ENCODE measurements at places on chromosomes 2 and 18. TPM values are rescaled to one million over a fixed set of nuclear protein-coding genes. Genes with fewer than 3 reads are reported as not detected.
A peak's percentile ranks its signal among the peaks of the same experiment; 100 is the strongest.

- no peak for DNase-seq
Observed at GRCh38 chr2:171244970-171245782, 84.5 kb upstream of the TLK1 start.

The KCNIP3 gene
- 4.1 TPM for total RNA-seq

The MYO5B gene
- total RNA-seq, result 4.6 TPM

The GALNT3 gene
- total RNA-seq, result 0.35 TPM

DNA sequence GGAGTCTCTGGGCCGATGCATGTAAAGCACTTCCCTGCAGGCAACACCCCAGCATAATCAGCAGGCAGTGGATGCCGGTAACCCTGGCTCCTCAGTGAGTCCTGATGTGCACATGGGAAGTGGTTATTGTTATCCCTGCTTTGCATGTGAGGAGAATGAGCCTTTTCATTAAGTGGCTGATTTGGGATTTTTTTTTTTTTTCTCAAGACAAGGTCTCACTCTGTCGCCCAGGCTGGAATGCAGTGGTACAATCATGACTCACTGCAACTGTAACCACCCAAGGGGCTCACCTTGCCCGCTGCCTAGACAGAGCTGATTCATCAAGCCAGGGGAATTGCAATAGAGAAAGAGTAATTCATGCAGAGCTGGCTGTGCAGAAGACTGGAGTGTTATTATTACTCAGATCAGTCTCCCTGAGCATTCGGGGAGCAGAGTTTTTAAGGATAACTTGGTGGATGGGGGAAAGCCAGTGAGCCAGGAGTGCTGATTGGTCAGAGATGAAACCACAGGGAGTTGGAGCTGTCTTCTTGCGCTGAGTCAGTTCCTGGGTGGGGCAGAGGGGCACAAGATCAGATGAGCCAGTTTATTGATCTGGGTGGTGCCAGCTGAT lies 95.4 kb downstream of the SOCS6 start:
- no peak for DNase-seq

The PLB1 gene
- total RNA-seq, result 2.8 TPM

The SLC5A7 gene
- 0.08 TPM for total RNA-seq

The DSG1 gene
- 3.6 TPM for total RNA-seq

GRCh38 chr18:75364512-75365253 lies 62.8 kb downstream of the SMIM21 start:
- DNase-seq, result no peak

The REG3A gene
- total RNA-seq, result not detected

DNA sequence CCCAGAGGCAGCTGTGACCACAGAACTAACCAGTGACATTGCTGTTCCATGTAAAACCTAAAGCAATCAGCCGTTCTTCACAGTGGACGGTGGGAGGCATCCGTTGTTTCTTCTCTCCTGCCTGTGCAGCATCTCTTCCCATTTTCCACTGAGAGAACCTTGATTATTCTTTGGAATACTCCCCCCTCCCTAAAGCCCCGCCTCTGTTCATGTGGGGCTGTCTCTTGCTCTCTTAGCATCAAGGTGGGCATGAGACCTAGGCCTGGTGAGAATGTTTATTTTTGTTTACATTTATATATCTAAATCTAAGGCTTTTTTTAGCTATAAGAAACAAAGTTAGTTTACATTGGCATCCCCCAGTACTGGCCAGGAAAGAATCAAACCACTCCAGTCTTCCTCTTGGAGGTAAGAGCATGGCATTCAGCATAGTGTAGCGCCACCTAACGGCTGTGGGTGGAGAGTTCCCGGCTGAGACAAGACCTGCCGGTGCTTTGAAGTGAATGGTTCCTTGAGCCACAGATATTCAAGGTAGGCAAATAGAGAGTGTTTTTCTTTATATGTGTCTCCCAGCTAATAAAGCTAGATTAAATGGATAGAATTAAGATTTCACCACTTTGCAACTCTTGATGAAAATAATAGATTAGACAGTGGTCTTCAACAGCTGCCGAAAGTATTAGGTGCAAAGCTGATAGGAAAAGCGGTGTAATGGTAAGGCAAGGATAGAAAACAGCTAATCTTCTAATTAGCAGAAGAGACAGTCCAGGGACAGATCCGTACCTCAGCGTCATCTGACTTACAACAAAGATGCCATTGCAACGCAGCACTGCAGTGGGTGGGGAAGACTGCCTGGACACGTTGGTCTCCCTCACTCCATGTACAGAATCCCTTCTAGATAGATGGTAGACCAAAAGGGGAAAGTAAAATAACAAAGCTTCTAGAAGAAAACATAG lies 219.6 kb upstream of the RAB12 start:
- DNase-seq, result peak; percentile 64

DNA sequence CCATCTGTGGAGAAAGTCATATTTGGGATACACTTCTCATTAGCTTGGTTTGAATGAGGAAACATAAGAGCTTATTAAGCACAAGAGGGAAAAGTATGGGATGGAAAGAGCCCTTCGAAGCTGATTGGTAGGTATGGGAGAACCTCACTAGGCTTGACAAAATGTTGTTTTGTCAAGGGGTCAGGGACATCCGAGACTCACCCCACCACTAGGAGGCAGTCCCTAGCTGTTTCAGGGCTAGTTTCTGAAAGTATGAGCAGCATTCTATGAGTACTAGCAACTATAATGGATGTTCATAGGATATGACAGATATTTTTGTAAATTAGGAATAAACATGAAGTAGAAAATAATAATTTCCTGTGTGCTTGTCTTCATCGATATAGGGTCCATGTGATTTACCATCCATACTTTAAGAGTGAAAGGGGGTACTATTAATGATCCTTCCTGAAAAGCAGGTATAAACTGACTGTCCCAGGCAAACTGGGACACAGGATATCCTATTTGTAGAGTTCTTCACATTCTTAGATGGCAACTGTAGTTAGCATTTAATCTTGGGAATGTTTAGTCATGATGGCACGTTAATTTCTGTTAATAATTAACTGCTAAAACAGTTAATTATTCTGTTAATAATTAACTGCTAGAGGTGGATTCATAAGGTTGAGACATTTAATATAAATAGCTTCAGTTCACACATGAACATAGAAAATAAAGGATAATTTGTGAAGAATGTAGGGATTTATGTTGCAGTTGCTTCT lies 28.4 kb downstream of the OTX1 start:
- no peak for DNase-seq

DNA sequence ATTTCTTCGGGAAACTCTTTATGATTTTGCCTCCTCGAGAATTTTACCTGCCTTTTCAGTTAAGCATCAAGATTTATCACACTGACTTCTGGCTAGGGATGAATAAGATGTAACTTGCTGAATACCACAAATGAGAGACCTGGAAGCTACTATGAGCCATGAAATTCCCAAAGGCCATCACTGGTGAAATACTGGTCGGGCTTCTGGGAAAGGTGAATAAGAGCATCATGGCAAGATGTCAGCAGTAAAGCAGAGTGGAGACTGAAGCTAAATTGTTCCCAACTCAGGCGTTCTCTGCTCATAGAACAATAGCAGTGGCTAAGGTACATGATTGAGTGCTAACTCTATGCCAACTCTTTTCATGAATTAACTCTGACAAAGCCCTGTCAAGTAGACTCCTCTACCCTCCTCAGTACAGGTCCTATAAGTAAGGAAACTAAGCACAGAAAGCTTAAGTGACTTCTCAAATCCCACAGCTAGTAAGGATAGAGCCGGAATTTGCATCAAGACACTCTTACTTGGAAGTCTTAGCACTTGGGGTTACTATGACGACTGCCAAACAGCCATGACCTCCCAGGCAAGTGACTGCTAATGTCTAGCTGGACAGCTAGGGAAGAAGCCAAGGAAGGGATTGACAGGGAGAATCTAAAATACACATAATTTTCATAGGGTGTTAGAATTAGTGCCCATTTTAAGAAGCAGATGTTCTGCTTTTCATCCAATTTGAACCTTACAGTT lies 22.7 kb upstream of the DSC3 start:
- DNase-seq, result no peak
